ENCODE measurements at places on chromosomes 2 and 18.

- DNase-seq, result no peak
These were observed 348.8 kb upstream of the ETAA1 start for GRCh38 chr2:67048314-67048713.

DNA sequence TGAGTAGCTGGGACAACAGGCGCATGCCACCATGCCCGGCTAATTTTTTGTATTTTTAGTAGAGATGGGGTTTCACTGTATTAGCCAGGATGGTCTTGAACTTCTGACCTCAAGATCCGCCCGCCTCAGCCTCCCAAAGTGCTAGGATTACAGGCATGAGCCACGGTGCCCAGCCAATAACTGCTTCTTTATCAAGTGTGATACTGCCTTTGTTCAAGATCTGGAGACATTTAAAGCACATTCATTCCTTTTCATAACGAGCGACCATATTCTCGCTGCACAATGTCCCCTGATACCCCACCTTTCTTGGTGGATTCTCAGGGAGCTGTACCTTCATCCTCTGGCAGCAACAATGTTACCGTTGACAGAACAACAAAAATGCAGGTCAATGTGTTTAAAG lies 75.4 kb downstream of the PIEZO2 start:
- no peak for DNase-seq

DNA sequence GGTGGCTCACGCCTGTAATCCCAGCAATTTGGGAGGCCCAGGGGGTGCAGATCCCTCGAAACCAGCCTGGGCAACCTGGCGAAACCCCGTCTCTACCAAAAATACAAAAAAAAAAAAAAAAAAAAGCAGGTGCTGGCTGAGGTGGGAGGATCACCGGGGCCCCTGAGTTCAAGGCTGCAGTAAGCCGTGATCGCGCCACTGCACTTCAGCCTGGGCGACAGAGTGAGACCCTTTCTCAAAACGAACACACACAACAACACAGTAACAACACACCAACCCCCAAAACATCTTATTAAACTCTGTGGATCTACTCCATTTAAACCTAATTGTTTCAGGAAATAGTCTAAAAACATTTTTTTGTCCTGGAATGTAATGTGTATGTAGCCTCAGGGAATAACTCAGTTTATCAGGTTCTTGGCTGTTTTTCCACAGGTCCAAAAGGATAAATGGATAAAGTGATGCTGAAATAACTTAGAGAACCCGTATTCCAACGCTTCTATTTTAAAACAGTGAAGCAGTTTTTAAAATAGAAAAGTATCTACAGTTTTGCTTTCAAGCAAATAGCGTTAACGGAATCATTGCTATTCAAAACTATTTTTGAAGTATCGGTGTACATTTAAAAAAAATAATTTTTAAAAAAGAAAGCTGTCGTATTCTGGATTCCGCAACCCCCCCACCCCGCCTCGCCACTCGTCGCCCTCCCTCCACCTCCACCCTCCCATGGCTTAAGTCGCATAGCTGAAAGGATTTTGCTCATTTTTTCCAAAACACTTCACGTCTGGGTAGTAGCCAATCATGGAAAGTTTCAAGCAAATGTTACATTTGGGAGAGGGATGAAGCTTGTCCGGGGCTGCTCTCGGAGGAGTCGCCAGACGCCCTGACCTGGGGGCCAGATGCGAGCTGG lies 895 bp upstream of the GLS start:
- no peak for DNase-seq

GRCh38 chr2:197285361-197285760 lies 25.2 kb downstream of the ANKRD44 start:
- DNase-seq, result no peak

- DNase-seq, result no peak
These were observed 124.8 kb downstream of the DYM start for GRCh38 chr18:49335677-49336076.

GRCh38 chr18:5619376-5619775 lies 75.6 kb upstream of the EPB41L3 start:
- no peak for DNase-seq

- DNase-seq, result peak; percentile 86
These were observed 26.9 kb downstream of the RMC1 start for GRCh38 chr18:23530195-23530594.

DNA sequence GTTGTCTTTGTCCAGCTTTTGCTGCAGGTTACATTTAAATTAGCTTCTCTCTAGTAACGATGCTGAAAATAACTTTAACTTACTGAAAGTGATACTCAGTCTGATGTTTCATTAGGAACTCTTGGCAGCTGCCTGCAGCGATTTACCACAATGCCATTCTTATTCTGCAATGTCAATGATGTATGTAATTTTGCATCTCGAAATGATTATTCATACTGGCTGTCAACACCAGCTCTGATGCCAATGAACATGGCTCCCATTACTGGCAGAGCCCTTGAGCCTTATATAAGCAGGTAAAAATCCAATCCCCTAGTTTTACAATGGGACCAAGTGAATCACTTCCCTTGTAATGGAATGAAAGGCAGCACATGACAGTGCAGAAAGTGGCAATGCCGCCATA lies 16.3 kb upstream of the MFF start:
- DNase-seq, result no peak

DNA sequence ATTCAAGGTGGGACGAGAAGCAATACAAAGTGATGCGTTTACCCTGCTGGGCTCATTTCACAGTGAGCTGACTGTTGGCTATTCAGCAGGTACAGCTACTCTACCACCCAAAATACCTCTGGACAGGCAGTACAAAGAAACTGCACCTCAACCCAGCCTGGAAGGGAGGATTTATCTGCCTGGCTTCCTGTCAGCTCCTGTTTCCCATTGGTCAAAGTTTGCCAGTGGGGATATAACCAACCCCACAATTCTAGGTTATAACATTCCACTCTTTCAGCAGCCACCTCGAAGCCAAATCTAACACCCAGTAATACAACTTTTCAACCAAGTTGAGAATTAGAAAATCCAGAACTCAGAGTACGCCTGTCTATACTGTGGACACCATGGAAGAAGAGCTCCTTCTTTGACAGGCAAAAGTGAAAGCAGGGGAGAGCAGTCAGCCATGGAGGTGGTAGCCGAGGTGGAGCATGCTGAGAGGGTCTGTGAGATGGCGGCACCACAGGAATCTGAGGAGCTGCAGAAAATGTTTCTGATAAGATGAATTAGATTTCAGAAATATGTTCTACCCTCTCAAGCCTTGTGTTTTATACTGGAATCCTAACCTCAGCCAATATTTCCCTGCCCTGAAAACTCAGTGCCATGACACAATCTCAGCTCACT lies 10.8 kb downstream of the DUSP19 start:
- DNase-seq, result no peak

DNA sequence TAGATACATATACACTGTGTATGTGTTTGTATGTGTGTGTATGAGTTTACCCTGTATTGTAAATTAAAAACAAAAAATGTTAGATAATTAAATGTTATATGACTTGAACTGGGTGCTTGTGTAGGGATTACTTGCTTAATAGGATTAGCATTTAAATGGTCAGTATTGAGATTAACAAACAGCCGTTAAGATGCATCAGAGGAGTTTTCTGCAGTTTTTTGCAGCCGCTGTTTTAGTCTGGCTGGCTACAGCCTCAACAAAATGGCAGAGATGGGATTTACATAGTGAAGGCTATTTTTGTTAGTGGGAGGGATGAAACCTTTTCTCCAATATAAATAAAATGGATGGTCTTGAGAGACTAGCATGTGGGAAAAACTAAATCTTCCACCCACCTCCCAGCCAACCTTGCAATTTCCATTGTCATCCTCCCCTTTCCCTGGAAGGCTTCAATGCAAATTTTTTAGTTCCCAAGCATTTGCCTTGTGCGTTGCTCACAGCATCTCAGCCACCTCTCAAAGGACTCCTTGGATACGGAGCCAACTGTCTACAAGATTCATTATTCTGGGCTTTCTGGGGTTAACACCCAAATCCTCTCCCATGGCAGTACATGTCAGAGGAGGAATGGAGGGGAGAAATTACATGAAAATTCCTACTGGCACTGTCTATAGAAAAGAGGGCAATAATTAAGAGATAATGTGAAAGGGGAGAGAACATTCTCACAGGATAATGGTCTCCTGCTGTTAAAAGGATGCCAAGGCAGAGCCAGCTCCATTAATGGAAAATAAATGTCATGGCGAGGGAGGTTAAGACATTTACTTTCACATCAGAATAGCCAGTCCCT lies 351.9 kb downstream of the CDH2 start:
- no peak for DNase-seq

DNA sequence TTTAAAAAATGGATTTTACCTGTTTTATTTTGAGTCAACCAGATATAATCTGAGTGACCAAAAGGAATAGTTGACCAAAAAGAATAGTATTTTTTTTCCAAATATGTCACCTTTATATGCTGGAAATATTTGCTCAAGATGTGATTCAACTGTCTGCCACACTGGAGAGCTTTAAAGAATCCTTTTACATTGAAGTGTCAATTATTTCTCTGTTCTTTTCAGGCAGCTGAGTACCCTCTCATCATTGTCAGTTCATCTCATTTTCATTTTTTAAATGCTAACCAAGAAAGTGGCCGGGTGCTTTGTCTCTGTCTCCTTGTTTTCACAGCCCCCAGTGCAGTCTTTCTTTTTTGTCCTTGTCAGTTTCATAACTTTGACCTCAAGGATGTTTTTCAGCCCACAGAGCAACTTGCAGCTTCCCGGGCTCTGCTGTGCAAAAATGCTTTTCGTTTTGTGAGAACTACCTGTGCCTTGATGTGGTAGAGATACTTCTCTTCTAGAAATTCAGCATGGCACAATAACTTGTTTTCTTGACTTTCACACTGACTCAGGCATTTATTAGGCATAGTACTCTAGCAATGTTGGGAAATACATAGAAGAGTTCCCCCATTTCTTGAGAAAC lies 23.4 kb upstream of the CERS6 start:
- no peak for DNase-seq

DNA sequence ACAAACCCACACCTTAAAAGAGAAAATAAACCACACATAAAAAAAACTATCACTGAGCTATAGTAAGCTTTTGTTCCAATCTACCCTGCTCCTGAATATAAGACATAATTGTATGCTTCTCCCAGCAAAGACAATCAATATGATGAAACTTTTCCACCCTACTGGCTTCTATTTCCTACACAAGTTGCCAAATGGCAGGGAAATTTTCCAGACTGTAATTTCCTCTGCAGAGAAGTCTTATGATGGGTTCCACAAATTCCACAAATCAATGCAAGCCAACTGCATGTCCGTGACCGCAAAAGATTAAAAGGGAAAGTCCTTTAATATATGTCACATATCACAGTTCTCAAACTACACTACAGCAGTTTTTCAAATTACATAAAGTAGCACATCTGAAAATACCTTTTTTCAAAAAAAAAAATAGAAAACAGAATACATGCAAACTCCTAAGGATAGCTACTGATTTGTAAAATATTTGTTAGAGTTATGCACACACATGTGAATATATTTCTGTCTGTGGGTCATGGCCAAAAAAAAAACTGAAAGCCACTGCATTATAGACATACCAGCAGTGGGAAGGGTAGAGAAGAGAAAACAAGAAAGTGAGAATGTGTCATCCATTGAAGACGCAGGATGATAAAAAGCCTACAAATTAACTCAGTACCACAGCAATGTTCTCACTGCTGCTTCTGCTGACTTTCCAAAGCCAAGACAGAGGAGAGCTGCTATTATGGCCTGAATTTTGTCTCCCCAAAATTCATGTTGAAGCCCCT lies 61.4 kb downstream of the RPL31 start:
- DNase-seq, result no peak

- DNase-seq, result no peak
These were observed 122.5 kb downstream of the RDH14 start for GRCh38 chr2:18437909-18438308.

GRCh38 chr2:118351796-118352195 lies 263.5 kb downstream of the INSIG2 start:
- DNase-seq, result no peak

DNA sequence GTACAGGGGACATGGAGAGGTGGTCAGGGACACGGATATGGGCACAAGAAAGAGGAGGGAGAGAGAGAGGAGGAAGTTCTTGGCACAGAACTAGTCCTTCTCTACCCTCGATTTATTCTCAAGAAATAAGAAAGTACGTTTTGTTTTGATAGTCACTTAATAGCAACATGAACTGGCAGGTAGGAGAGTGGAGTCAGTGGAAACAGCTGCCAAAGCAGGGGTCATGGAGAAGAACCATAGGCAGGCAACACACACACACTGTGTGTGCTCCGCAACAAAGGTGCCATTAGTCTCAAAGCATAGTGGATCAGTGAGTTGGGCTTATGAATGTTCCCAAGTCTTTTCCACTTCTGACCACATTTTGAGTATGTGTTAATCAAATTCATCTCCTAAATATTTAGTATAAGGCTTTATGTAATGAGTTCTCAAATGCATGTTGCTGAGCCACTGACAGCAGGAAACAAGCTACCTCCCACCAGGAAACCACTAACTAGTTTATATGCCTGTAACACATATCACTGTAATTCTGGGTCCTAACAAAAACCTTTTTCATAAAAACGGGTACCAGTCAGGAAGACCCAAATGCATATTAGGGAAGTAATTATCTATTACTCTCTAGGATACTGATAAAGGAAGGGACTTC lies 41.1 kb downstream of the IWS1 start:
- no peak for DNase-seq

DNA sequence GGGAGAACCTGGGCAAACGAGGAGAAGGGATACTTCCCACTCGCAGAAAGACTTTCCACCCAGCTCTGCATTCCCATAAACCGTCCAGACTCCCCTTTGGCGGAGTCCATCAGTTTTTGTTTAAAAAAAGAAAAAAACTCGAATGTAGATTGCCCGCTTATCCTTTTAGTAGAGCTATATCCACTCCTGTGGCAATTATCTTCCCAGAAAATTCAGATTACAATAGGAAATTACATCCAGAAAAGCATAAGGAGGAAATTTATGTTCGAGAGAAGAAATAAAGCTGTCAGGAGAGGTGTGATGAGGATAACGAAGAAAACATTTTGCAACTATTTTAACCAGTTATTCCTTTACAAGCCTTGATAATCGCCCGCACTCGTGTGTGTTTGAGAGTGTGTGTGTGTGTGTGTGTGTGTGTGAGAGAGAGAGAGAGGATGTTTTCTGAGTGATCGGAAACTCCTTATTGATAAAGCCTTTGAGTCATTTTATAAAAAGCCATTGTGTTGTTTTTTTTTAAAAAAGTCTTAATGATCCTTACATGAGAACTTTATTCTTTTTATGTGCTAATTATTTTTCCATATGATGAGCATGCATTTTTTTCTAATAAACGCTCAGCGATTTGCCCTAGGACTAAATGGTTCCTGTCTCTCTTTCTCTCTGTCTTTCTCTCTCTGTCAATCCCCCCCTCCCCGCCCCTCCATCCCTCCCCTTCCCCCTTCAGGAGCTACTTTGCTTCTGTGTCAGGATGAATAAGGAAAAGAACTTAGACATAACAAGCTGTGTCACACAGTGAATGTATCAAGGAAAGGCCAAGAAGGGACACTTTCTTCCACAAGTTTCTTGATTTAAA lies 1.1 kb upstream of the PPP3R1 start:
- no peak for DNase-seq

GRCh38 chr2:239310401-239311061 lies 90.3 kb downstream of the HDAC4 start:
- no peak for DNase-seq

All from inflammatory macrophage treated with lipopolysaccharide for 4 hours (primary cell).